ENCODE measurements at places on chromosomes 4 and X.

- no peak for DNase-seq
These were observed 35.5 kb upstream of the SORBS2 start for GRCh38 chr4:185847352-185848097.

GRCh38 chrX:65509400-65509799 is 25.2 kb downstream of the LAS1L start:
- no peak for DNase-seq

GRCh38 chrX:16212024-16212423 is 44.7 kb downstream of the MAGEB17 start:
- no peak for DNase-seq

DNA sequence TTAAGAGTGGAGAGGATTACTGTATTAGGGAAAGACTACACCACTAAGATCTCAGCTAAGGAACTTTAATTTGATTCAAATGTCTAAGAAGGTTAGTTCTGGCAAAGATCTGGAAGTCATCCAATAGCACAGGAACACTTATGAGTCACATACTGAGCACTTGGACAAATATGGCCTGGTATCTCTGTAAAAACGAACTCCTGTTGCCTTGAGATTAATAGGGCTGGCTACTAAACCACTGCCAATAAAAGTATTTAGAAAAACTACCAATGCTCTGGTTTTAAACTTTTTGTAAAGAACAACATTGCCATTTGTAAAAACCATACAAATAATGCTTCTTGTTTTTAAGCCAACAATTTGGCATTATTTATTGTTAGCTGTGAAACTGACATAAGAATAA is 70.5 kb downstream of the SEC24D start:
- no peak for DNase-seq

DNA sequence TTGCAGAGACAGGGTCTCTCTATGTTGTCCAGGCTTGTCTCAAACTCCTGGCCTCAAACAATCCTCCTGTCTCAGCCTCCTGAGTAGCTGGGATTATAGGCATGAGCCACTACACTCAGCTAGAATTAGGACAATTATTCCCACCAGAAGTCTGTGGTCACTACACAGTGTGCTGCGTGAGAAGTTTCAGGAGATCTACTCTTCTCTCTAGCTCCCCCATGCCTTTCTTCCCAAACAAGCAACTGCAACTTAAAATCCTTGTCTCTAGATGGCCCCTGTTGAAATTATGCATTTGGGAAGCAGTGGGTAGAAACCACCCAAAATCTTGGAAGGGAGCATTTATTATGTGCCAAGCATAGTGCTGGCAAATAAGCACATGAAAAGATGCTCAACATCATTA is 21.1 kb upstream of the MAP7D3 start:
- DNase-seq = no peak

- no peak for DNase-seq
These were observed 15.3 kb downstream of the ALB start for GRCh38 chr4:73419106-73420038.

DNA sequence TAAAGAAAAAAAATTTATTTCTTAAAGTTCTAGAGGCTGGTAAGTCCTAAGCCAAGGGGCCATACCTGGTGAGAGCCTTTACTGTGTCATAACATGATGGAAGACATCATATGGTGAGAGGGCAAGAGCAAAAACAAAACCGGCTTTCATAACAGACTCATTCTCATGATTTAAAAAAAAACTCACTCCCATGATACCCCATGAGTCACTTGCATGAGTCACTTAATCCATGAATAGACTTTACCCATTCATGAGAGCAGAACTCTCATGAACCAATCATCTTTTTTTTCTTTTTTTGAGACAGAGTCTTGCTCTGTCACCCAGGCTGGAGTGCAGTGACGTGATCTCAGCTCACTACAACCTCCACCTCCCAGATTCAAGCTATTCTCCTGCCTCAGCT is 369.7 kb upstream of the DIAPH2 start:
- DNase-seq = no peak

GRCh38 chr4:159487284-159487747 is 384.4 kb downstream of the RAPGEF2 start:
- peak; percentile 20 for DNase-seq

GRCh38 chr4:150033901-150034300 is 44.3 kb upstream of the DCLK2 start:
- peak; percentile 53 for DNase-seq

DNA sequence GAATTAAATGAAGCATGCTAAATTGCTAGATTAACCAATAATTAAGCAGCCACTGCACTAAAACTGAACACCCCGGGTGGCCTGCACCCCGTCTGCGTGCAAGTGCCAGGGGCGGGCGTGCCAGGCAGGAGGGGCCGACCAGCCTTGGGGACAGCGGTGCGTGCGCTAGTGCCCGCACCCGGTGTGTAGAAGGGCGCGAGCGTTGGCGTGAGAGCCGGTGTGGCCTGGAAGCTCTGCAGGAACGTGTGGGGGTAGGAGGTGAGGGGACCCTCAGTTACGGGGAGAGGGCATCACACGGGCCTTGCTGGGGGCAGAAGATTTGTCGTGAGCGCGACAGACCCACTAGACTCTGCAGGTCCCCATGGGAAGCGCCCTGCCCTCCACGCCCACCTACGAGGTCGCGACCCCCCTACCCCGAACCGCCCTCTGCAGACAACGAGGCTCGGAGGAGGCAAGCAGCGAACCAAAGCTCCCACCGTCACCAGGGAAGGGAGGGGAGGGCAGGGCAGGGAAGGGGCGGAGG is 105.8 kb downstream of the FAM53A start:
- no peak for DNase-seq

DNA sequence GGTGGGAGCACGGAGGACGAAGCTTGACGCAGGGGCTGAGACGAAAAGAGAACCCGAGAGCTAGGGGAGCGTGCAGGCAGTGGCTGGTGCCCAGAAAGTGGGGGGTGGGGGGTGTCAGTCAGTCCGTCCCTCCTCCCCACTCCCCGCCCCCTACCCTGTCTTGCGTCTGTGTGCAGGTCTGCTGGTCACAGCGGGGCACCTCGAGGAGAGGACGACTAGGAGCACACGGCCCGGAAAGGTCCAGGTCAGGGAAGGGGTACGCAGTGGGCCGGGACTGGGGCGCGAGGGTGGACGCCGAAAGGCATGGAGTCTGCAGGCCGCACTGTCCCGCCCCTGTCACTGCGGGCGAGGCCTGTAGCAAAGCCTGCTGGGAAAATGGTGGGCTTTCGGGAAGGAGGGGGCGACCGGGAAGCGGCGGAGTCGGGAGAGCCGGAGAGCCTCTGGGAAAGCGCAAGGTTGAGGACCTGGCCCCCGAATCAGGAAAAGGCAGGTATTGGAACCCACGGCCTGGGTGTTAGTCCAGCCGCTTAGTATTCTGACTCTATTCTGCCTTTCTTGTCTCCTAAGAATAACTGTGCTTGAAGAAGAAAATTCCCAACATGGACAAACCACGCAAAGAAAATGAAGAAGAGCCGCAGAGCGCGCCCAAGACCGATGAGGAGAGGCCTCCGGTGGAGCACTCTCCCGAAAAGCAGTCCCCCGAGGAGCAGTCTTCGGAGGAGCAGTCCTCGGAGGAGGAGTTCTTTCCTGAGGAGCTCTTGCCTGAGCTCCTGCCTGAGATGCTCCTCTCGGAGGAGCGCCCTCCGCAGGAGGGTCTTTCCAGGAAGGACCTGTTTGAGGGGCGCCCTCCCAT is 769 bp downstream of the TCEAL1 start:
- DNase-seq = peak; percentile 60

- DNase-seq = no peak
These were observed 77.4 kb downstream of the MBNL3 start for GRCh38 chrX:132411310-132411977.

- no peak for DNase-seq
These were observed 1502.1 kb upstream of the ADGRL3 start for GRCh38 chr4:59698041-59698440.

- no peak for DNase-seq
These were observed 164.1 kb upstream of the PPARGC1A start for GRCh38 chr4:24053934-24054333.

GRCh38 chr4:158758703-158759102 is 10.1 kb upstream of the FNIP2 start:
- DNase-seq = no peak

GRCh38 chrX:97587171-97587570 is 703.5 kb downstream of the RPA4 start:
- DNase-seq = no peak

- DNase-seq = no peak
These were observed 172.7 kb upstream of the GIMD1 start for GRCh38 chr4:106541253-106541652.

DNA sequence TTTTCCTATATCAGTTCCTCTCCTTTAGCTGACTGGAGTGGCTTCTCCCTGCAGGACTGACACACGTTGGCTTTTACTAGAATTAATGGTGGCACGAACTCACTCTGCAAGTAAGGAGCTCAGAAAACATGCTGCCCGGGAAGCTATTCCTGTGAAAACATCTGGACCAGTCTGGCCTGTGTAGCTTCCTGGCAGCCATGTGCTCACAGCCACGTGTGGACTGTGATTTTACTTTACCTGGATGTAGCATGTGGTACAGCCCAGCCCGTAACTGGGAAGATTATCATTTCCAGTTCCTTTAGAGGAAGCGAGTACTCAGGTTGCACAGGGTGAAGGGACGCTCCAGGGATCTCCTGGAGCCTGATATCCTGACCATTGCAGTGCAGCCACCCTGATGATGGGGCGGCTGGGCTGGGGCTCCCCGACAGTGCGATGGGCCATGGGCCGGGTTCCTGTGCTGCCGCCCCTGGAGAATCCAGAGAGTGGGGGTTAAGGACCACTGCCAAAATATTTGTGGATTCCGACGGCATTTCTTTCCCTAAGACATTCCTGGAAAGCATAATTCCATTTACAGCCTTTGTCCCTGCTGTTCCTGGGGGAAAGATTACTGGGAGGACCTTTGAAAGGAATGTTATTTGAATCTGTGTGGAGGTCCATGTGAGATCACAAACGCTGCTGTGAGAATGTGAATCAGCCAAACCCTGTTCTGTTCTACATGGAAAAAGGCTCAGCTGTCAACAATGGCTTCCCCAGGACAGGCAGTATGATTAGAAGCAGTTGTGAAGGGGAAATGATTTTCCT is 35.0 kb downstream of the PROM1 start:
- no peak for DNase-seq

DNA sequence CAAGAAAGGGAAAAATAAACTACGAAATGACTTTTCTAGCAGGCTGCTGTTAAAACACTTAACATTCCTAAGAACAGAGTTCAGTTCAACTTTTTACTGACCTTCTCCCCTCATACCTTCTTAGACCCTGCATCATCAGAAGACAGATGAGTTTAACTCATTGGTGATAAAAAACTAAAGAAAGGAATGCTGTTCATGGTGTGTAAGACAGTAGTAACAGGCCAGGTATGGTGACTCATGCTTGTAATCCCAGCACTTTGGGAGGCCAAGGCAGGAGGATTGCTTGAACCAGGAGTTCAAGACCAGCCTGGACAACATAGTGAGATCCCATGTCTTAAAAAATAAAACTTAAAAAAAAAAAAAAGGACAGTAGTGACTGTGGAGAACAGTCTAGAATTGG is 16.2 kb downstream of the RBM47 start:
- DNase-seq = no peak

- DNase-seq = no peak
These were observed 59.3 kb downstream of the RWDD4 start for GRCh38 chr4:183599690-183600089.

GRCh38 chr4:108783665-108784463 is 21.0 kb upstream of the ETNPPL start:
- no peak for DNase-seq

- DNase-seq = no peak
These were observed 147.7 kb upstream of the GYPA start for GRCh38 chr4:144288011-144288903.

DNA sequence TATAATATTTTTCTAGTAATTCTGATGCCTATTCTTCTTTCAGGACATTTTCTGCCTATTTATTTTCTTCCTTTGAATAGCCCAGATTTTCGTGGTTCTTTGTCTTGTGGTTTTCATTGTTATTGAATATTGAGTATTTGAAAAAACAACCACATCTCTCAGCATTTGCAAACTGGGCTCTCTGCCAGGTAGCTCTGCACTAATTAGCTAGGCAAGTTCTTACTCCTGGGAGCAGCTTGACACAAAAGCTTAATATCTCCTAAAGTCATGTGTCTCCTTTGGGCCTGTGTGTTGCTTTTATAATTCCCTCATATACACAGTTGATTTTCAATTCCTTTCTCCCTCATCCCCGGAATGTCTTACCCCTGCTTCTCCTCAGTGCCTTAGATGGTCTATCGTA is 413.5 kb upstream of the GRIA3 start:
- no peak for DNase-seq

- DNase-seq = no peak
These were observed 10.5 kb upstream of the GJB1 start for GRCh38 chrX:71212536-71212935.

GRCh38 chr4:8600266-8600665 is 7.7 kb downstream of the CPZ start:
- DNase-seq = no peak

- no peak for DNase-seq
These were observed 191.8 kb downstream of the ADAM29 start for GRCh38 chr4:175109933-175110332.

GRCh38 chrX:100072336-100072735 is 337.7 kb downstream of the PCDH19 start:
- no peak for DNase-seq

GRCh38 chr4:137370679-137371078 is 161.6 kb downstream of the PCDH18 start:
- no peak for DNase-seq

- no peak for DNase-seq
These were observed 49.5 kb downstream of the GPM6A start for GRCh38 chr4:175762582-175762981.

GRCh38 chr4:156764846-156765245 is 206.8 kb downstream of the PDGFC start:
- DNase-seq = no peak

- no peak for DNase-seq
These were observed 74.3 kb downstream of the NUDT11 start for GRCh38 chrX:51421972-51422597.

DNA sequence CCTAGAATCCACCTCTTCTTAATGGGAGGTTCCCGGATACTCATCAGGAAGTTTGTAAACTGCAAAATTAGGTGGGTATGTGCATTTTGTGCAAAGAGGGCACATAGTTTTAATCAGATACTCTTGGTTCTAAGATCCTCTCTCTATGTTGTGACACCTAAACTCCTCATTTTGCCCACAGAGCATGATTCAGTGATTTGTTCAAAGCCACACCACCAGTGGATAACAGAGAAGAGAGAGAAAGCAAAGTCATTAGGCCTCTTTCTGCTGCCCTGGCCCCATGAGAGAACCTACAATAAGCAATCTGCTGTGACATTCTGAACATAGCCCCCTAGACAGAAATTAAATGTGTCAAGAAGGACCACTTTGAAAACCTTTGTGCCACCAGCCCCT is 72.3 kb upstream of the STIM2 start:
- no peak for DNase-seq

DNA sequence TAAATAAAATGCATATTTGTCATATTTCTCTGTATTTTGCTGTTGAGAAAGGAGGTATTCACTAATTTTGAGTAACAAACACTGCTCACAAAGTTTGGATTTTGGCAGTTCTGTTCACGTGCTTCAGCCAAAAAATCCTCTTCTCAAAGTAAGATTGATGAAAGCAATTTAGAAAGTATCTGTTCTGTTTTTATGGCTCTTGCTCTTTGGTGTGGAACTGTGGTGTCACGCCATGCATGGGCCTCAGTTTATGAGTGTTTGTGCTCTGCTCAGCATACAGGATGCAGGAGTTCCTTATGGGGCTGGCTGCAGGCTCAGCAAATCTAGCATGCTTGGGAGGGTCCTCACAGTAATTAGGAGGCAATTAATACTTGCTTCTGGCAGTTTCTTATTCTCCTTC is 3.3 kb downstream of the HTT start:
- DNase-seq = no peak
